Activated CD8-positive, alpha-beta T cell treated with anti-CD3 and anti-CD28 coated beads for 36 hours (primary cell): ENCODE measurements at places on chromosomes 13 and 19. TPM values are rescaled to one million over a fixed set of nuclear protein-coding genes. Genes with fewer than 3 reads are reported as not detected.

Gene METTL21C
- not detected for total RNA-seq

Gene PEPD
- total RNA-seq: 32.6 TPM

Gene ZNF418
- 4.1 TPM for total RNA-seq

Gene ZNF730
- total RNA-seq: 2.6 TPM

GRCh38 chr19:38653028-38653571 lies 5.7 kb downstream of the ACTN4 start:
- no peak for DNase-seq

DNA sequence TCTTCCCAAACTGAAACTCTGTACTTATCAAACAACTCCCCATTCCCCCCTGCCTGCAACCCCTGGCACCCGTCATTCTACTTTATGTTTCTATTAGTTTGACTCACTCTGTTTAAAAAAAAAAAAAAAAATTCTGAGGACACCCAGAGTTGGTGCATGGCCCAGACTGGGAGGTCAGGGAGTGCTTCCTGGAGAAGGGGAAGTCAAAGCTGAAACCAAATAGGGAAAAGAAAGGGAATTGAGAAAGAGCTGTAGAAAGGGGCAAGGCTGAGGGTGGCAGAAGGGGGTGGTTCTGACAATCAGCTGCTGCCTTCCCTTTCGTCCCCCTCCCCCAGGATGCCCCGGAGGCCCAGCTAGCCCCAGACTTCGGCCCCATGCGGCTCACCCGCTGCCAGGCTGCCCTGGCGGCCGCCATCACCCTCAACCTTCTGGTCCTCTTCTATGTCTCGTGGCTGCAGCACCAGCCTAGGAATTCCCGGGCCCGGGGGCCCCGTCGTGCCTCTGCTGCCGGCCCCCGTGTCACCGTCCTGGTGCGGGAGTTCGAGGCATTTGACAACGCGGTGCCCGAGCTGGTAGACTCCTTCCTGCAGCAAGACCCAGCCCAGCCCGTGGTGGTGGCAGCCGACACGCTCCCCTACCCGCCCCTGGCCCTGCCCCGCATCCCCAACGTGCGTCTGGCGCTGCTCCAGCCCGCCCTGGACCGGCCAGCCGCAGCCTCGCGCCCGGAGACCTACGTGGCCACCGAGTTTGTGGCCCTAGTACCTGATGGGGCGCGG lies 9.0 kb upstream of the STRN4 start:
- DNase-seq: no peak

DNA sequence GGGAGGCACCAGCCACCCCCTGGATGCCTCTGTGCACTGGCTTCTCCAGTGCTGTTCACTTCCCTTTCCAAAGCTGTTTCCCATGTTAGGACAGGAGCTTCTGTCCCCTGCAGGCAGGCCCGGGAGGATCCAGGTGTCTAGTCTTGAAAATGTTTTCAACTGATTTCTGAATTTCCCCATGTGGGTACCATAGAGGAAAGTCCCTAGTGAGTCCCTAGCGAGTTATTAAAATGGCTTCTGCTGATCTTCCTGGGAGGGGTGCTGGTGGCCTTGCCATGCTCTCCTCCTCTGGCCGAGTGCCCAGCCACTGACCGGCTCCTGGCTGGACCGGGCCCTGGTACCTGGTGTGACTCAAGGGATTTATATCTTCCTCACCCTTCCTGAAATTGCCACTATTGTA lies 5.2 kb upstream of the ANKRD10 start:
- no peak for DNase-seq

- DNase-seq: no peak
These were observed 11.4 kb downstream of the VSTM2B start for GRCh38 chr19:29537181-29537580.

DNA sequence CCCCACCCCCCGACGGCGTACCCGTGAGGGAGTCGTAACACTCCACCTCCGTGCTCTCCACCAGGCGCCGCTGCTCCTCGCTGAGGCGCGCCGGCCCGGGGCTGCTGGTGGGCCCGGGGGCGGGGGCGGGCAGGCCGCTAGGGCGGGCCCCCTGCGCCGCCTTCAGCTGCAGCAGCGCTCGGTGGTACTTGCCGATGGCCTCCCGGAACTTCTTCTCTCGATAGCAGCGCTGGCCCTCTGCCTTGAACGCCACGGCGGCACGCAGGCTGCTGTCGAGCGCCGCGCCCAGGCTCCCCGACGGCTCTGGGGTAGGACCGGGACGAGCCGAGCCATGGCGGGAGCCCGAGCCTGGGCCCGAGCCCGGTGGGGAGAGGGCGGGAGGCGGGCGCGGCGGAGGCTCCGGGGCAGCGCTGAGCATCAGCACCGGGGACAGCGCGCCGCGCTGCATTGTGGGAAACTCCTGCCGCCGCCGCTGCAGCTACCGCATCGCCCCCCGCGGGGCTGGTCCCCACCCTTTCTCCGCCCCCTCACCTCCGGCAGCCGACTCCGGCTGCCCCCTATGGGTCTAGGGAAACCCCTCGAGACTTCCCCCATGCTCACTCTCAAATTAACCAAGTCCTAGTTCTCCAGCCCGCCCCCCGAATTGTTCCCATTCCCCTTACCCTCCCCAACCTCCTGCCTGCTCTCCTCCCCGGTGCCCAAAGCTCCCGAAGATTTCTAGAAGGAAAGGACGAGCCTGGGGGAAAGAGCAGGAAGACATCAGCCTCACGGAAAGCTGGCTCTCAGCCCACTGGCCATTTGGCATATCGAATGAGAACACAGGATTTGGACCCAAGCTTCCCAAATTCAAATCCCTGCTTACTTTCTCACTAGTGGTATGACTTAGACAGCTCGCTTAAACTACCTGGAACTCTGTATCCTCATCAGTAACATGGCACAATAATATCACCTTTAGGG lies at the start of gene TTC9B:
TSS of gene TTC9B (minus strand) at position 451 of the 957 bp plus-strand sequence. CDS start at position 448, 3 bp downstream.
- DNase-seq: peak; percentile 64

DNA sequence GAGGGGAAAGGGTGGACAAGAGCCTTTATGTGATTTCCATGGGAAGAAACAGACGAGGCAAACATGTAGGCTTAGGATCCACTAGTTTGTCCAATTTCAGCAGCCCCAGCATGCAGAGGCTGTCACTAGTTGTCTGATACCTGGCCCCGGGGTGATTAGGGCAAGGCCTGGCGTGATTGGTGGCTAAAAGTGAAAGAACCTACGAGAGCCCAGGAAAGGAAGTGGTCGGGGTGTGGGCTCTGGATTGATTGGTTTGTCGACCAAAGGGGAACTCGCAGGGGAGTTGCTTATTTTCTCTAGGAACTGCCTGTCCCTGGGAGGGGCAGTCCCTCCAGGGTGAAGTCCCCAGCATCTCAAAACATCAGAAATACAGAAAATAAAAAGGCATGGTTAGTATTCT lies 64.2 kb upstream of the UQCRFS1 start:
- peak; percentile 85 for DNase-seq

- peak; percentile 17 for DNase-seq
These were observed 4.9 kb upstream of the RGCC start for GRCh38 chr13:41452462-41452861.
